ENCODE measurements at places on chromosomes 4 and X.

DNA sequence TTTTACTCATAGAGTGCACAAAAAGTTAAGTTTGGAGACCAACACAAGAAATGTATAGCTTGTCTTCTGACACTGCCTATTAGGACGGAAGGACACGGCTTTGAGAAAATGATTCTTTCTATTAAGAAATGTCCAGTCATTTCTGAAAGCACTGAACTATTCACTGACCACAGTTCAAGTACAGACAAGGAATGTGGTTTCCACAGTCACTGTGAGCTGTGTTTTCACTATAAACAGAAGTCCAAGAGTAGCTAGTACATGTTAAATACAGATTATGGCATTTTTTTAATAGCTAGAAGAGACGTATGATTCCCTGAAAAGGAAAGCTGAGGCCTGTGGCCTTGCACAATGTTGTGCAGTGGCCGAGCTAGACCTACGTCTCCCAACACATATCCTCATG lies 115.1 kb upstream of the GPM6A start:
- no peak for DNase-seq

DNA sequence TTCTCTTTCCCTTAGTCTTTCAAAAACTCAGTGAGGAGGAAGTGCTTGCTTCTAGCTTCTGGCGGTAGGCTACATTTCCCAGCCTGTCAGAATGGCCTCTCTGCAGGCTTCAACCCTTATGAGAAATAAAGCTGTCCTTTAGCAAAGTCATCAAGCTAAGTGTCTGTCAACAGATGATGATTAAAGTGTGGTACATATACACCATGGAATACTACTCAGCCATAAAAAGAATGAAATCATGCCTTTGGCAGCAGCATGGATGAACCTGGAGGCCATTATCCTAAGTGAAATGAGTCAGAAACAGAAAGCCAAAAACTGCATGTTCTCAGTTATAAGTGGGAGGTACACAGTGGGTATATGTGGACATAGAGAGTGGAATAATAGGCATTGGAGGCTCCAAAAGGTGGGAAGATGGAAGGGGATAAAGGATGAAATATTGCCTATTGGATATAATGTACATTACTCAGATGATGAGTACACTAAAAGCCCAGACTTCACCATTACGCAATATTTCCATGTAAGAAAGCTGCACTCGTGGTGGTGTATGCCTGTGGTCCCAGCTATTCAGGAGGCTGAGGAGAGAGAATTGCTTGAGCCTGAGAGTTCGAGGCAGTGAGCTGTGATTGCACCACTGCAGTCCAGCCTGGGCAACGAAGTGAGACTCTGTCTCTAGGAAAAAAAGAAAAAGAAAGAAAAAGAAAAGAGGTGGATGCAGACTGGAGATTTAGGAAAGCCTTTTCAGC lies 7.9 kb downstream of the TRIM2 start:
- DNase-seq: no peak

DNA sequence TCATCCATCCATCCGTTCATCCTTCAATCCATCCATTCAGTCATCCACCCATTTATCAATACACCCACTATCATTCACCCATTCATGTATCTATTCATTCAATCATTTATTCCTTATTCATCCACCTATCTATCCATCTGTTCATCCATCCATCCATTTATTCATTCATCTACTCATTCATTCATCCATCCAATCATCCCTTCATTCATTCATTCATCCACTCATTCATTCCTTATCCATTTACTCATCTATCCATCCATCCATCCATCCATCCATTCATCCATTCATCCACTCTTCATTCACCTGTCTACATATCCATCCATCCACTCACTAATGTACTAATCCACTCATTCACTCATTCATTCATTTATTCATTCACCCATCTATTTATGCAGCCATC lies 9.5 kb downstream of the P2RY8 start:
- no peak for DNase-seq

DNA sequence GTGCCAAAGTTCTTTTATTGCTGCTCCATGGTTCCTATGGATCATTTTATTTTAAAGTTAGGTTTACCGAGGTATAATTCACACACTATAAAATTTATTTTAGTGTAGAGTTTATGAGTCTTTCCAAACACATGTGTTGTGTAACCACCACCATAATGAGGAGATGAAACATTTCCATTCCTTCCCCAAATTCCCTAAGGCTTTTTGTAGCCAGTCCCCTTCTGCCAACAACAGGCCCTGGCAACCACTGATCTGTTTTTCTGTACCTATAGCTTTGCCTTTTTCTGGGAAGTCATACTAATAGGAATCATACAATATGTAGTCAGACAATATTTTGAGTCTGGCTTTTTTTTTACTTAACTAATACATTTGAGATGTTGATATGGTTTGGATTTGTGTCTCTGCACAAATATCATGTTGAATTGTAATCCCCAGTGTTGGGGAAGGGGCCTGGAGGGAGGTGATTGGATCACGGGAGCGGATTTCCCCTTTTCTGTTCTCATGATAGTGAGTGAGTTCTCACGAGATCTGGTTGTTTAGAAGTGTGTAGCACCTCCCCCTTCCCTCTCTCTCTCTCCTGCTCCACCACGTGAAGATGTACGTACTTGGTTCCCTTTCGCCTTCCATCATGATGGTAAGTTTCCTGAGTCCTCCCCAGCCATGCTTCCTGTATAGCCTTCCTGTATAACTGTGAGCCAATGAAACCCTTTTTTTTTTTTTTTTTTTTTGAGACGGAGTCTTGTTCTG lies 59.6 kb upstream of the DHX15 start:
- DNase-seq: no peak

DNA sequence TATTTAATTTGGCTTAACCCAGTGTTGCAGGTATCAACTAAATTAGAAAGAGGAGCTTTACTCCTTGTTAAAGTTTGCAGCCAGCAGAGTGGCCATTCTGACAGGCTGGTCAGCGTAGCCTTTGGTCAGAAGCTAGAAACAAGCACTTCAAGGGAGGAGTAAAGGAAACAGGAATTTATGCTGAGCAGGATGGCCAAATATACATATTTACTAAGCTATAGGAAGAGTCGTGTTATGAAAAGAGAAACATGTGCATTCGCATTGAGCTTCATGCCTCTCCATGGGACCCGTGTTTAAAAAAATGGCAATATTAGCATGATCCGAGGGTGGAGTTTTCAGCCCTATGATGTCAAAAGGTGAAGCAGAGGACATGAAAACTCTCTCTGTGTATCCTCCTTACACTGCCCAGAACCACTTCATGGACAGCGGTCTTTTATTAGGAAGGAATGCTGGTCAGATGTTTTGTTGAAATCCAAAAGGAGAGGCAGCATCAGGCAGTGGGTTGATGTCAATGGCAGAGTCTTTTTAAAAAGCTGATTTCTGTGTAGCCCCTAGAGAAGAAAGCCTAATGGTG lies 71.8 kb upstream of the MAPK10 start:
- DNase-seq: no peak

Measured in HepG2 (cell line).